GM12892 (cell line): ENCODE measurements at places on chromosomes 3 and 15.
A peak's percentile ranks its signal among the peaks of the same experiment; 100 is the strongest.

- no peak for DNase-seq
Measured at GRCh38 chr15:52146776-52147175, 34.2 kb upstream of the BCL2L10 start.

DNA sequence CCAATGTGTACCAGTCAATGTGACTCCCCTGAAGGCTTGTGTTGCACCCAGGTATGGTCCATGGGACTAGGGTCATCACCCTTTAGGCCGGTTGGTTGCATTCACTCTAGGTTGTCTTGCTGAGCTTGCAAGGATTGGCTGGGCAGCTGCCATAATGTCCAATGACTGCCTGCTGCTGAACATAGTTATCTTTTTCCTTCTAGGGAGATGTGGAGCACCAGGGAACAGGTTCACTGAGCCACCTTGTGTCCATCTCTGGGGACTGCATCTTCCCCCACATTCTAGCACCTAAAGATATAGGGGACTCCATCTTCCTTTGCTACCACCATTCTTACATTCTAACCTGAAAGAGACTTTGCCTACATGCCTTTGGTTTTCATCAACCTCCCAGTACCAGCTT is 580.4 kb upstream of the TBL1XR1 start:
- DNase-seq = peak; percentile 10

- no peak for DNase-seq
Measured at GRCh38 chr3:186487819-186488218, 56.4 kb downstream of the CRYGS start.

GRCh38 chr3:38458796-38459498 is 5.3 kb downstream of the ACVR2B start:
- DNase-seq = no peak

- DNase-seq = no peak
Measured at GRCh38 chr3:10949197-10949596, 43.4 kb upstream of the SLC6A1 start.

- DNase-seq = no peak
Measured at GRCh38 chr15:73926219-73927002, at the start of gene LOXL1. TSS of gene LOXL1 (plus strand) at chr15:73926462. CDS start at chr15:73926784, 322 bp downstream.

DNA sequence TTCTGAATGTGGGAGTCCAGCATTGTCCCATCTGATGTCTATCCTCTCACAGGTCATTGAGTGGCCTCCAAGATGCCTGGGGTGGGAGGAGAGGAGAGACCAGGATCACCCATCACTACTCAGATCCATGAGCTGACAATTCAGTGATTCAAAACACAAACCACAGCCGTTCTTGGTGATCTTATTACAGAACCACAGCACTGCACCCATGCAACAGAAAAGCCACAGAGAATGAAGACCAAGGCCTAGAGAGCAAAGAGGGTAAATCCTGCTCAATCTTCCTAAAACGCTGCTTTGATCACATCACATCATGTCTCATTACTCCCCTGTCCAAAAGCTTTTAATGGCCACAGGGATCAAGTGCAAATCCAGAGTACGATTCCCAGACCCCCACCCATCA is 23.5 kb downstream of the ANP32A start:
- no peak for DNase-seq

GRCh38 chr3:115164374-115165221 is 17.5 kb upstream of the ZBTB20 start:
- no peak for DNase-seq

GRCh38 chr15:58154769-58155168 is 16.6 kb downstream of the AQP9 start:
- no peak for DNase-seq

DNA sequence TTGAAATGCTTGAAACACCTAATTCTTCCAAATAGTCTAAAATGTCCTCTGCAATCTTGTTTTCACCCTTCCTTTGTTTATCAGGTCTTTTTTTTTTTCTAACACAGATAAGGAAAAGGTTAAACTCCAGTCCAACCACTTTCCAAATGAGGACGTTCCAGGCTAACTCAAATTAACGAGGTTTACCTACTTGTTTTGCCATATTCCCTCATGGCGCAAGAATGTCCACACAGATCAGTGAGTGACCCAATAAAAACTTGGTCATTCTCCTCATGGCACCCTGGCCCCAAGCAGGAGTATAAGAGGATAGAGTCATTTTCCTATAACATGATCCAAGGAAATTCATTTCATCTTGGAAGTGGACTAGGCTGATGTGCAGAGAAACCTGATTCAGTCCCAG is 6.6 kb upstream of the LIPC start:
- no peak for DNase-seq

- no peak for DNase-seq
Measured at GRCh38 chr15:74752531-74752930, 3.9 kb downstream of the CYP1A2 start.

- no peak for DNase-seq
Measured at GRCh38 chr3:55554634-55555425, 67.7 kb upstream of the WNT5A start.

GRCh38 chr3:182220471-182220870 is 508.7 kb downstream of the SOX2 start:
- DNase-seq = no peak

DNA sequence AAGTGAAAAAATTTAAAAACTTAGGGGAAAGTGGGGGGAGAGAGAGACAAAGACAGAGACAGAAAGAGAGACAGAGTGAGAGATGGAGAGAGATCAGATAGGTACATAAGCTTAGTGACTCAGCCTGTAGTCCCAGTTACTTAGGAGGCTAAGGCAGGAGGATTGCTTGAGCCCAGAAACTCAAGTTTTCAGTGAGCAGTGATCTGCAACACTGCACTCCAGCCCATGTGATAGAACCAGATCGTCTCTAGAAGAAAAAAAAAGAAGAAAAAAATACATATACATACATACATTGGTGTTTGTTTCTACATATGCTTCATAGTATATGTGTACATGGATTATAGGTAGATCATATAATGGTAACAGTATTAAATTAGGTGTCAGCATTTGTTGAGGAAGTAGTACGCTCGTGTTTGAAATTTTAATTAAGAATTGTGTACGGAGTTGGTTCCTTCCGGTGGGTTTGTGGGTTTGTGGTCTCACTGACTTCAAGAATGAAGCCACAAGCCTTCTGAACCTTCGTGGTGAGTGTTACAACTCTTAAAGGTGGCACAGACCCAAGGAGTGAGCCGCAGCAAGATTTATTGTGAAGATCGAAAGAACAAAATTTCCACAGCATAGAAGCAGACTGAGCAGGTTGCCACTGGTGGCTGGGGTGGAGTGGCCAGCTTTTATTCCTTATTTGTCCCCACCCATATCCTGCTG is 38.3 kb upstream of the SNRPN start:
- no peak for DNase-seq

DNA sequence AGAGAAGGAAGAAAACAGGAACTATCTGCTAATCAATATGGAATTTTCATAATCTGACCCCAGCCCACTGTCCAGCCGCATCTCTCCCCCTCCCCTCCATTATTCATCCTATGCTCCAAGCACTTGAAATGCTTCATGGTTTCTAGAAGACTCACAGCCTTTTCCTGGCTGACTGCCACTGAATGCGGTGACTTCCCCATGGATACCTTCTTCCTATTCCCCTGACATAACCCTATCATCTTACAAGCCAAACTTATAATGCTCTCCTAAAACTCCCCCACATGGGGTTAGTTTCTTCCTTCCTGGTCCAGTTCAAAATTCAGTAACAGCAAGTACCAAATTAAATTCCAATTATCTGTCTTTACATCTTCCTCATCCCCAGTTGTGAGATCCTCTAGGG is 31.2 kb upstream of the PTX3 start:
- DNase-seq = no peak

- DNase-seq = peak; percentile 21
Measured at GRCh38 chr3:184005941-184006507, 11.7 kb downstream of the ABCC5 start.

GRCh38 chr15:64892847-64893403 is 18.8 kb upstream of the ANKDD1A start:
- no peak for DNase-seq

- no peak for DNase-seq
Measured at GRCh38 chr3:56119575-56120349, 348.5 kb downstream of the ERC2 start.

- no peak for DNase-seq
Measured at GRCh38 chr3:190458040-190458439, 8.3 kb upstream of the TMEM207 start.

DNA sequence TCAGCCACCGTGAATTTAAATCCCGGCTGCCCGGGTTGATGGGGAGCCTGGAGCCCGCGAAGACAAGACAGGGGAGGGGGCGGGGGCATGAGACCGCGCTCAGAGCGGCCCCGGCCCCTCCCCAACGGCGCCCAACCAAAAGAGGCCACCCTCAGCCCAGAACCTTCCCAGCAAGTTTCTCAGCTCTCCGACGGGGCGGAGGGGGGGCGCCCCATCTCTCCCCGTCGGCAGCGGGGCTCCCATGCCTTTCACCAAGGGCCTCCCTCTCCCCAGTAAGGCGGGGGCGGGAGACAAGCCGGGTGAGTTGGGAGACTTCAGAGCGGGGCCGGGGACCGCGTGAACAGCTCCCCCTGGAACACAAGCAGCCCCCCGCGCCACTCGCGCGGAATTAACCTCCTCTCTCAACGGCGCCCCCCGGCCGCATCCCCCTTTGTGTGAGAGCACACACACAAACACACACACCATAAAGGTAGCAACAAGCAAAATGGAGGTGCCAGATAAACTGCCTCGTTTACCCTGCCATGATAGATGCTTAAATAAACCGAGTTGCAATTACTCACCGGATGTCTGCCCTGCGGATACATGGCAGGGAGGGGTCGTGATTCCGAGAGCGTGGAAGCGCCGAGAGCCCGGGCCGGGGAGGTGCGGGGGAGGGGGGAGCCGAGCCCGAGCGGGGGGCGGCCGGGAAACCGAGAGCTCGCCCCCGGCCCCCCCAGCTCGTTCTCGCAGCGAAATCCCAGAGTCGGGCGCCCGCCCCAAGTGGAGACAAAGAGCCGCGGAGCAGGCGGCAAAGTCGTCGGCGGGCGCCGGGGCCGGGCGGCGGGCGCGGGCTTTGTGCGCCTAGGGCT is 1.3 kb downstream of the TLE3 start:
- no peak for DNase-seq

- no peak for DNase-seq
Measured at GRCh38 chr3:142057331-142057725, 92.0 kb downstream of the TFDP2 start.

DNA sequence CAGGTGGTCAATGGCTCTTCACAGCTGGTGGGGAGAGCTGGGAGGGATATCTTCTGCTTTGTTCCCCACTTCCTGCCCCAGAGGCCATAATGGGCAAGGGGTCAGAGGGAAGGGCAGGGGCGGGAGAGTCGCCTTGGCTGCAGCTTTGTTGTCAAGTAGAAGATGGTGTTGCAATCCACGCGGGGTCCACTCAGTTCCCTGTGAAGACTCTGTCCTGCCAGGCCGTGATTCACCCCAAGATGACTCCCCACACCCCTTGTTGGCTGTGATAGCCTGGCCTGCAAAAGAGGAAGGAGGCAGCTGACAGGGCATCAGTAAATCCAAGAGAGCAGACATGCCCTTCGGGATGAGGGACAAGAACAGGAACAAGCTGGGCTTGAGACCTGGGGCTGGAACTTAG is 6.9 kb downstream of the GALNT15 start:
- DNase-seq = no peak

DNA sequence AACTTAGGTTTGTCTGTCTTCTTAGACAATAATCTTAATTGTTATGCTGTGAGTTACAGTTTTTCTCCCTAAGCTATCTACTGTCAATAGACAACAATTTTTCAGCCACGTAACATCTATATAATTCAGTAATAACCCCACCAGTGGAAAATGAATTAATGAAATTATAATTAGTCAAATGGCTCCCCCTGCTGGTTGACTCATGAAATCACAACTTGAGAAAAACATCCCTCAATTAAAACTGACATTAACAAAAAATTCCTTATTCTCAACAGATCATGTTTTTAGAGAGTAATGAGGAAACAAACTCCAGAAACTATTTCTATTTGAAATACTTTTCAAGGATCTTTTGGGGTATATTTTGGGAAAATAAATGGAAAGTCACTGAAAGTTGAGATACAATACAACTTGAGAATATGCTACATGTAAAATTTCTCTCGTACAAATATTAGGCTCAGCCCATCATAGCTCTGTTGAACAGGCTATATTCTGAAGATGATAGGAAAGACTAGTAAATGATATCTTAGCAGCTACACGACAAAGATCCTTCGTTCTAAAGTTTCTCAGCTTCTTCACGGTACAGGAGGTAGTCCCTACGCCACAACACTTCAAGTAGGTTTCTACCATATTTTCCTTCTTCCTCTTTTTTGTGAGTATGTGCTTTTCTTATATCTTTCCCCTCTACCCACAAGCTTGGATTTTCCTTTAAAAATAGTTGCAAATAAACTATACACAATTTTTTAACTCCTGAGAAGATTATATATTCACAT is 20.7 kb downstream of the PPP1R2 start:
- no peak for DNase-seq

DNA sequence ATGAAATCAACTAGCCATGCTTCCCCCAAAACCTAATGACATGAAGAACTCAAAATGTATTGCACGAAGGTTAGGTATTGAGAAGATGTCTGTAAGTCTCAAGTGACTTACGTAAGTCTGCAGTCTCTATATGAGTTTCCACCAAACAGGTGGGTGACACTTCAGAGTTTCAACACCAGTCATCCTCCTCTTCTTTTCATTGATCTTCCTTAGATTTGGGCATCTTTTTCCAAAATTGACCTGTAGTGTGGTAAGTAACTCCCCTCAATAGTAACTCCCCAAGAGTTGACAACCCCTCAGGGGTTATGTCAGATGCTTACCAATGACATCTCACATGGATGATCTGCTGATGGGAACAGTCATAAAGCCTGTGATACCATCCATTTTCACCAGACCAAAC is 46.1 kb downstream of the GPR176 start:
- DNase-seq = no peak

DNA sequence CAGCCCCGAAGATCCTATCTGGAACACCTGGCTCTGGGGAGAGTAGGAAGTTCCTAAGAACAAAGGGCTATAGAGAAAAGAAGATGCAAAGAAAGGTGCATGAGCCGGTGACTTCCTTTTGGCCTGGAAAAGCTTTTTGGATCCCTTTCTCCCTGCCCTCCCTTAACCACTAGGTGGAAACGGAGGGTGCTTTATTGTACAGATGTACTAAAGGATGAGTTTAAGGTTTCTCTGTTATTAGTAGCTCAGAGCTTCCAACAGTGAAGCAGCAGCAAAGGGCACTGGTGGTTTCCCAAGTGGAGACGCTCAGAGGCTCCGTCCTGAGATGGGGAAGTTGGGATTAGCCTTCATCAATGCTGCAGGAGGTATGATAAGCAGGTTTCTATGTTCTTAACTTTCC is 5.9 kb upstream of the ADGRG7 start:
- DNase-seq = no peak

GRCh38 chr3:18810306-18810661 is 338.0 kb upstream of the KCNH8 start:
- no peak for DNase-seq

DNA sequence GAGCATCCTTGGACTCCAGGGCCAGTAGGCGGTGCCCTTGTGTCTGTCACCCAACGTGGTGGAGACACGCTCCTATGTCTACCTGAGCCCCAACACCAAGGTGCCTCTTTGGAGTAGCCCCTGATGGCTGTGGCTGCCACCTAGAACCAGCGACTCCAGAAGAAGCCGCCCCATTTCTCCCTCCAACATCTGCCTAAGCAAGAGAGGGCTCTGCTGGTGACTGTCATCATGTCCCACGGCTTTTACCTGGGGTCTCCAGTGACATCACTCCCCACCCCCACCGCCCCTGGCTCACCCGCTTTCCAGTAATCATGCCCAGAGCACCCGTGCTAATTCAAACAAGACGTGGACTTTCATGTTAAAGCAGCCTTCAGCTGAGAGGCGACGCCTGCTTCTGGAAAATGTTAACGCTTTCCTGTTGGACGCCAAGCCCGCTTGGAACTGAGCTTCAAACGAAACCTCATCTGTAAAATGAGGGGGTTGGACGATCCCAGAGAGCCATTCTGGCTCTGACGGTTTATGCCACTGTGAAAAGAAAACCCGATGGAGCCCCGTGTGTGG is 57.0 kb downstream of the ISG20 start:
- DNase-seq = no peak
